Myocyte (in vitro differentiated cells): ENCODE measurements at places on chromosomes 7 and 10. TPM values are rescaled to one million over a fixed set of nuclear protein-coding genes. Genes with fewer than 3 reads are reported as not detected.

- no peak for DNase-seq
These were observed 6.3 kb downstream of the HECTD2 start for GRCh38 chr10:91416339-91416855.

- no peak for DNase-seq
These were observed 8.8 kb downstream of the DCLRE1C start for GRCh38 chr10:14945108-14945507.

DNA sequence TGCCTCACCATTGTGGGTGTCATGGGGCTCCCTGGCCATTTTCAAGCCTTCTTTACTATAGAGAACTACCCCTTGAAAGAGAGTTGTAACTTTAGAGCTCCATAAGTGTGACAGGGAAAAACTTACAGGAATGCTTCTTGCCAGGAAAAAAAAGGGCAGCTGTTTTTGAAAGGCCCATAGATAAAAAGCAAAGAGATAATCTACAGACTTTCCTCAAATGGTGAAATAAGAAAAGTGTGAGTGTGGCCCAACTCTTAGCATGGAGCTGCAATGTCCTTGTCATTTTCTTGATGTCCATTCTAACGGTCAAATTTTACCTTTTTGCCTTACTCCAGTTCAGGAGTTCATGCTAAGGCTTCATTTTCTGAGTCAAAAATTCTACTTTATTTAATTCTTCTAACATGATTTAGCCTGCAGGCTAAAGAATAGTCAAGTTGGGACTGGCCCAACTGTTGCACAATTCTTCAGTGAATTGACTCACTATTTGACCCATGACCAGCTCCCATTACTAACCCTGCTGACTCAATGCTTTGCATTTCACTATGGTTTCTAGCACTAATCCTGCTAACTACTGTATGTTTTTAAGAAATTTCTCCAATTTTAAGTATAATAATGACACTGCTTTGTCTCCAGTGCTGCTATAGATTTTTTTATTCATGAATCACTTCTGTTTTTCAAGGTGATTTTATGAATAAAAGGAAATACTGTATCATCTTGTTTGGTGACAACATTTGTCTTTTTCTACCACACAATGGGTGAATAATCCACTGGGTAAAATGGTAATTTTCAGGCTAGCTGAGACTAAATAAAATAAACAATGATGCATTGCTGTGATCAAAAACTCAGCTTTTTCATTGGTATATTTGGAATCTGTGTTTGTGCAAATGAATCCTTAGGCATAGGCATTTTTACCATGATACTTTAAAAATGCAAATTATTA is 41.4 kb upstream of the SGCE start:
- DNase-seq: peak; percentile 88

GRCh38 chr7:81929386-81929785 is 159.5 kb upstream of the HGF start:
- no peak for DNase-seq

DNA sequence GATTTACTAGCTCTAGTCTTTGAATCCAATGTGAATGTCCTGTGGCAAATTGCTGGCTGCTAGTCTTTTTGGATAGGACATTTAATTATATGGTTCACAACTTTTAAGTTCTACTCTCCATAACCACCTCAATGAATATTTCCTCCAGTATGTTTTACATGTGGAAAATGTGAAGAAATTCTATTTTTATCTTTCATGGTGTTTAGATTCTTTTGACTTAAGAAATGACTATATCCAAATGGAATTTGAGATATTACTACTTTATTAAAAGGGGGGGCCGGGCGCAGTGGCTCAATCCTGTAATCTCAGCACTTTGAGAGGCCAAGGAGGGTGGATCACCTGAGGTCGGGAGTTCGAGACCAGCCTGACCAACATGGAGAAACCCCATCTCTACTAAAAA is 202.0 kb downstream of the ARL4A start:
- DNase-seq: peak; percentile 21

DNA sequence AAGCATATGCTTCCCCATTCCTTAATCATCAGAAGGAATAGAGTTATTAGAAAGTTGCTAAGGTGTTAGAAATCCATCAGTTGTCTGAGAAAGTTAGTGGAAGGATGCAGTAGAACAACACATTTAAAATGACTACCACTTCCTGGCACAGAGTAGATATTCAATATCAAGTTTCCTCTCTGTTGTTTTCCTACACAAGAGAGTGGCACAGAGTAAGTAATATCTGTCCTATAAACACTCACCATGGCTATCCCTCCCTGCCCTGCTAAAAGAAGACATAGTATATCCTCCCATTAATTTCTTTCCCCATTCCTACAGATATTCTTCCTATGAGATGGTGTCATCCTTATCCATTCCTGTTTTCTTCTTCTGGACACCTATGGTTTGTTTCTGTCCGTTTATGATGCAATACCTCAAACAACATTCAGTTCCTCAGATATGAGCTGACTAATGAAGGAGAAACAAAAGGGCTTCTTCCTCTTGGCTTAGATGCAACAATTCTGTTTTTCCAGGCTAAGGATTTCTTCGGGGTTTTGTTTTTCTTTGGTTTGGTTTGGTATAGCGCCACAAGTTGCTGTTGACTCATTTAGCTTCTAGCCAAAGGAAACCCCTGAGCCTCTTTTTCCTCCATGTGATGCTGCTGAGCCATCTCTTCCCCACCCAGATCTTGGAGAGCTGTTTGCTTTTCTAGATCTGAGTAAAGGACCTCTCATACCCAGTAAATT is 32.9 kb upstream of the BPGM start:
- peak; percentile 85 for DNase-seq

DNA sequence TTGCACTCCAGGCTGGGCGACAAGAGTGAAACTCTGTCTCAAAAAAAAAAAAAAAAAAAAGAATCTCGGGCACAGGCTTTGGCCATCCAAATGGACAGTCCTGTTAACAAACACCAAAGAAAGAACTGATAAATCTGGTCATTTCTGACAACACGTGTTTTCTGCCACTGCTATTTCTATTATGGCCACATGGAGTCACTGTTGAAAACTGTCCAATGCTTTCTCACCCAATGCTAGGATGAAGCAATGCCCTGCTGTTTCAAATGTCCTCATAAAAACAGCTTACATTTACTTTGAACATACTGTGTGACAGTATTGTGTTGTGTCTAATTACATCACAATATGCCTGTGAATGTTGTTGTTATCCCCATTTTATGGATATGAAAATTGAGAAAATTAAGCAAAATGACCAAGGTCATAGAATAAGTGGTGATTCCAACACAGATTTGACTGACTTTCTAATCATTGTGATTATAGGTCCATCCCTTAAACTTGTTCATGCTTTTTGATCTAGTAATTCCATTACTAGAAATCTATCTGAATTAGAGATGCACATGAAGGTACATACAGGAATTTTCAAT is 19.9 kb upstream of the MAP3K8 start:
- DNase-seq: peak; percentile 68

GRCh38 chr10:90911133-90912051 is 9.5 kb downstream of the ANKRD1 start:
- DNase-seq: peak; percentile 91

CYTH3 gene
- total RNA-seq: 27.4 and 58.6 TPM in 2 replicates

DOCK1 gene
- 35.1 and 37.6 TPM in 2 replicates for total RNA-seq

SPRN gene
- total RNA-seq: 0.05 and 0.08 TPM in 2 replicates
